ENCODE measurements at places on chromosomes 3 and 15.

GRCh38 chr15:43508991-43509659 lies 8.3 kb upstream of the MAP1A start:
- no peak for DNase-seq

GRCh38 chr15:63890617-63891016 lies 56.9 kb upstream of the HERC1 start:
- DNase-seq: no peak

GRCh38 chr3:14583548-14584091 lies 43.5 kb upstream of the GRIP2 start:
- DNase-seq: no peak

- DNase-seq: no peak
Measured at GRCh38 chr3:77303955-77304699, 264.2 kb downstream of the ROBO2 start.

- no peak for DNase-seq
Measured at GRCh38 chr15:57887825-57888224, 177.7 kb downstream of the ALDH1A2 start.

GRCh38 chr3:124478830-124479229 lies 251.4 kb upstream of the UMPS start:
- no peak for DNase-seq

GRCh38 chr3:37952564-37952963 lies 38.0 kb upstream of the VILL start:
- no peak for DNase-seq

- no peak for DNase-seq
Measured at GRCh38 chr3:144167634-144168033, 196.0 kb downstream of the DIPK2A start.

GRCh38 chr15:38320866-38321265 lies 68.2 kb downstream of the SPRED1 start:
- no peak for DNase-seq

- DNase-seq: no peak
Measured at GRCh38 chr3:142990721-142991120, 10.6 kb upstream of the U2SURP start.

- DNase-seq: no peak
Measured at GRCh38 chr3:43218156-43218555, 68.2 kb upstream of the SNRK start.

- no peak for DNase-seq
Measured at GRCh38 chr15:34125945-34126344, 24.1 kb downstream of the PGBD4 start.

DNA sequence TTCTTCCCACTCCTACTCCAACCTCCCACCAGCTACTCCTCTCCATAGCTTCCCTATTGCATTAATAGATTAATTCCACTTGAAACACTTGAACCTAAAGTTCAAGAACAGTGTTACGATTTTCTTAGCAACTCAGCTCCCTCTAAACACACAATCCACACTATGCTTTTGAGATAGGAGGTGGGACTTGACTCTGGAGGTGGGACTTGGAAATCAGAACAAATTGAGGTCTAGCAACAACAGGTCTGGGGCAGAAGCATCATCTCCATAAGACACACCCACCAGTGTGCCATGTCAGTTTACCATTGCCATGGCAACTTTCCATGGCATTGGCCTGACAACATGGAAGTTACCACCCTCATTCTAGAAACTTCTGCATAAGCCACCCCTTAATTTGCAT lies 336.5 kb upstream of the ALCAM start:
- DNase-seq: no peak

GRCh38 chr15:84625123-84625522 lies 24.3 kb downstream of the ZSCAN2 start:
- no peak for DNase-seq

- no peak for DNase-seq
Measured at GRCh38 chr3:37945807-37946530, 44.6 kb upstream of the VILL start.

- no peak for DNase-seq
Measured at GRCh38 chr3:71579935-71580406, 3.6 kb downstream of the FOXP1 start.

GRCh38 chr15:80474224-80475215 lies 70.3 kb downstream of the ARNT2 start:
- no peak for DNase-seq

- DNase-seq: no peak
Measured at GRCh38 chr3:13106308-13107001, 33.2 kb upstream of the IQSEC1 start.

GRCh38 chr3:193946945-193947344 lies 189.0 kb upstream of the HES1 start:
- DNase-seq: no peak

- no peak for DNase-seq
Measured at GRCh38 chr15:31799715-31800321, 230.5 kb upstream of the CHRNA7 start.

DNA sequence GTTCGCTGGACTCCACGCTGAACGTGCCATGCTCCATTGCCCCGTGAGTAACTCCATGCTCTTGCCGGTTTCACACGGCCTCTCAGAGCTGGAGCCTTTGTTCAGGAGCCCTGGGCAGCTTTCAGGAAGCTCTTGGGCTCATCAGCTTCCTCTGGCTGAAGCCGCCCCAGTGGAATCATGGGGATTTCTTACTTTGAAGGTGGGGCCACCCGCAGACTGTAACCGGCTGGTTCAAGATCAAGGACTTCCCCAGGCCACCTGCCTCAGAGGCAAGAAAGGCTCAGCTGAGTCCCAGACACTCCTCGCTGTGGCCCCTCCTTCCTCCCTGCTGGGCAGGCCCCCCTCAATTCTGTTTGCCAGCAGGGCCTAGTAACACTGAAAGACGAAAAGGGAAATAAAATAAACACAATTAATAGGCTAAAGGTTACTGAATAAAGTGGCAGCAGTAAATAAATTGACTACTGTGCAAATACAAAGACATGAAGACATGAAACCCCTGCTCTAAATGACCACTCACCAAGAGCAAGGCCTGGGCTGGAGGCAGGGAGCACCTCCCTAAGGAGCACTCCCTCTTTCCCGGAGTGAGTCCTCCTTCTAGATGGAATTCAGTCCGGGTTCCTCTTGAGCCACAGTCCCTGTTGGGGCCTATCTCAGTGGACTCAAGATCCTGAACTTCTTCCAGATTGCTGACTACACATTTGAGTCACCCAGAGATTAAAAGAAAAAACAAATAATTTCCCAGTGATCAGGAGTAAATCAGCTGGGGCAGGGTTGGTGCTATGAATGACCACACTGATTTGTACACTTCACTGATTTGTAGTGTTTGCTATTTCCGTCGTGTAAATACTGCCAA lies 51.0 kb downstream of the ZDHHC19 start:
- DNase-seq: no peak

DNA sequence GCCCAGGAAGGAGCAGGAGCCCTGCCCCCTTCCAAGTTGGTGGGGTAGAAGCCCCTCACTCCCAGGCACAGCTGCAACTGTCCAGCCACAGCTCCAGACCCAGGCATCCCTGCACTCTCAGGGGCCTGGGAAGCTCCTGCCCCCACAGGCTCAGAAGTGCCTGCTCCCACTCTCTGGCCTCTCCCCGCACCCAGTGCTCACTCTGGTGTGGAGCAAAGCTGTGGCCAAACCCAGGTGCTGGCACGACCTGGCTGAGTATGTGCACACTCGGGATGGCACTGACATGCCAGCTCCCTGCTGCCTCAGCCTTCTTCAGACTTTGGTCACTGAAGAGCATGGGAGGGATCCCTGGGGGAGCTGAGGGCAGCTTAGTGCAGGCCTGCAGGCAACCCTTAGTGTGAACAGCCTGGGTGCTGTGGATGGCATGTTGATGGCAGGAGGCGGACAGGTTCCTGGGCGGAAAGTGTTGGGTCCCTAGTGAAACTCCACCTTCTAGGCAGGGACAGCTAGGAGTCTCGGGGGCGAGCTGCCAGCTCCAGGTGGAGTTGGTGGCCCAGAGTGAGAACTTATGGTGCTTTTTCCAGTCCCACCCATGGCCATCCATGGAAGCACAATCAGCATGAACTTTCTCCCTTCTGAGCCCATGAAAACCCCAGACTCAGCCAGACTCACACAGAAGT lies 489.2 kb upstream of the ROBO2 start:
- no peak for DNase-seq

GRCh38 chr3:65587650-65588439 lies 450.9 kb downstream of the MAGI1 start:
- no peak for DNase-seq

- DNase-seq: no peak
Measured at GRCh38 chr3:14883226-14883625, 64.2 kb upstream of the NR2C2 start.

DNA sequence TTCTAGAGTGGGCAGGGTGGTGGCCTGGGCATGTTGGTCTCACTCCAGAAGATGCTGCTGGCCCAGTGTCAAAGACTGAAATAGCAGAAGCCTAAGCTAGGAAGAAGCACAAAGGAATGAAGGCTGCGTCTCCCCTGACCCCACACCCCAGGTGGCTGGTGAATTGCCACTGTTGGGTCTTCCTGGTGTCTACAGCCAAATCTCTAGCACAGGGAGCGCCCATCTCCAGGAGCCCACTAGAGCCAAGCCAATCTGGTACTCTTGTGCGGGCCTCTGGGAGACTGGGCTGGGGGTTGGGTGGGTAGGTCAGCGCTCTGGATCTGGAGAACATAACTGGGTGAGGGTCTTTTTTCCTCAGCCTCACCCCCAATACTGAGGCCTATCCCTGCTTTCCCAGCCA lies 894 bp downstream of the TUSC2 start:
- no peak for DNase-seq

- DNase-seq: no peak
Measured at GRCh38 chr3:139020036-139020867, 474 bp downstream of the PRR23B start.

DNA sequence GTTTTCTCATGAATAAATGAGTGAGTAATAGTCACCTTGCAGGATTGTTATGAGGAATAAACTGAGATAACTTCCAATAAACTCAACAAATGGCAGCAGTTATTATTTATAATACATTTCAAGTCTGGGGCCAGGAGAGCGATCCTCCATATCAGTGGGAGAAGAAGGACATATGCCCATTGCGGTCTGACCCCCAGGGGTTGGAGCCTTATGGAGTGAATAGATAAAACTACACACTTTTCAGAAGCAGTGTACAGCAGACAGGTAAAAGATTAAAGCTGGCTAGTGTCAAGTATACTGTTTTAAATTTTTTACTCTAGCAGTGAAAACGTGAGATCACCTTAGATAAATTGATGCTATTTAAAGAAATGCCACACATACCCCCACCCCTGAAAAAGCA lies 43.5 kb downstream of the DIPK2A start:
- no peak for DNase-seq

- no peak for DNase-seq
Measured at GRCh38 chr3:30222441-30222840, 384.0 kb upstream of the TGFBR2 start.

DNA sequence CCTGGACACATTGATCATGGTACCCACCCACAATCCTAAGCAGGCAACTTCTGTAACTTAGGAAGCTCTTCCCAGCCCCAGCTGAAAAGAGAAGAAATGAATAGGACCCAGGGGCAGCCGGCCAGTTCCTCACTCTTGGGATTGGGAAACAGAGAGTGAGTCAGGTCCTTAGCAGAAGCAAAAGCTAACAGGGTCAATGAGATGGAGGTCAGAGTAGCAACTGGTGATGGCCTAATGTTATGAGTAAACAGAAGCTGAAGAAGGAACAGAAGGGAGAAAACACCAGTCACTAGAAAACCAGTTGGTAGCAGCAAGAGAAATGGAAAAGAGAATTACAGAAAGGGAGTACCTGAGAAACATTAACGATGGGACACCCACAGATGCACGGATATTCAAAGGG lies 20.0 kb downstream of the RIOX2 start:
- DNase-seq: no peak

- DNase-seq: no peak
Measured at GRCh38 chr3:30742796-30743619, 136.6 kb downstream of the TGFBR2 start.

GRCh38 chr3:116188231-116188785 lies 257.0 kb downstream of the LSAMP start:
- DNase-seq: no peak

DNA sequence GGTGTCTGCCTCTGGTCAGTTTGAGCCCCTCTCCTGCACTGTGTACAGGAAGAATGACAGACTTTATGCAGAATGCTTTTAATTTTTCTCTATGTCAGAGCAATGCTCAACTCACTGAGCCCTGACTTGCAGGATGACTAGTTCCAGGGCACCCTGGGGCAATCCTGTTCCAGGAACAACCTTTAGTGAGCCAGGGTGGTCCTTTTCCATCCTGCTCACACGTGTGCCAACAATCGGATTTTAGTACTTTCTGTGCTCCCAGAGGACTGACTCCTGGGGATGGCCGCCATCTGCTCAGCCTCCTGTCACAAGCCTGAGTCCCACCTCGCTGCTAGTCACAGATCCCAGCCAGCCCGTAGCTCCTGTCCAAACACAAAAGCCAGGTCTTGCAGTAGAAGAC lies 48.2 kb upstream of the ALDH1A3 start:
- DNase-seq: no peak

- DNase-seq: no peak
Measured at GRCh38 chr3:66938338-66938963, 59.7 kb upstream of the KBTBD8 start.

DNA sequence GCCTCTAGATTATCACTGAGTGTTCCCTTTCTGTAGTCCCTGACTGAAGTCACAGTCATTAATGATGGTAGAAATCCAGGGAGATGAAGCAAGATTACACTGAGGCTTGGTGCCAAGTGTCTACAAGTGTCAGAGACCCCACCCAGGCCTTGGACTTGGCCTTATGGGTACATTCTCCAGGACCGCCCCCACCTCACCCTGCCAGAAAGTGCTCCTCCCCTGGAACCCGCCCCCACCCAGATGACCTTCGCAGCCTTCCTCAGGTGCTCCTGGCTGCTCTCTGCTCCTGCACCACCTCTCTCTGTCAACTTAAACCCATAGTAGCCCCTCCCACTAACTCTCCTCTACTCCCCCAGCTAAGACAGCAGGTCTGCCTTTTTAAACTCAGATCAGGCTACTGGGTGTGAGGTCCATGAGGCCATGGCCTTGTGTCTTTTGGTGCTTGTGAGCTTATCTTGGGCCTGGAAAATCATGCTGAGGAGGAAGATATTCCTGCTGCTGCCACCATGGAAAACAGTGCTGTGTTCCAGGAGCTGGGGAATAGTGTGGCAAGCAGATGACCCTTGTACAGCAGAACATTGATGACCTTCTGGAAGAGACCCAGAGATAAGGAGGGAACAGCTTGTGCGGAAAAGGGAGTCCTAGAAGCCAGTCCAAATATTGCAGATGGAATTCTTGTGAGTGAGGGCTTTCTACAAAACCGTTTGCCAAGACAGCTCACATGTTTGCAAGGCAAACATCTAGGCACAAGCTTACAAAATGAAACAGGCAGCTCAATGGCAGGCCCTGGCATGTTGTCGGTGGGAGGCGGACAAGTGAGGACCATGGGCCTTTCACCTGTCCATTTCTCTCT lies 40.3 kb upstream of the NDUFB4 start:
- no peak for DNase-seq

GRCh38 chr3:41522612-41523011 lies 323.3 kb downstream of the CTNNB1 start:
- no peak for DNase-seq

- DNase-seq: no peak
Measured at GRCh38 chr15:56996093-56996492, 77.6 kb downstream of the TCF12 start.

GRCh38 chr15:70077188-70078147 lies 20.2 kb downstream of the TLE3 start:
- DNase-seq: no peak

Data from activated T-helper 1 cell treated with Interleukin-2 at 50 U/mL for 16 hours (primary cell).